Activated CD4-positive, alpha-beta T cell treated with anti-CD3 and anti-CD28 coated beads, Interleukin-2, amount 10 ng/mL, durations not matched to agents 7 days and 5 days (primary cell): ENCODE measurements at places on chromosomes 12 and 14. TPM values are rescaled to one million over a fixed set of nuclear protein-coding genes. Genes with fewer than 3 reads are reported as not detected.

GRCh38 chr14:85156319-85156718 is 373.6 kb upstream of the FLRT2 start:
- DNase-seq = no peak

The KRT74 gene
- total RNA-seq = 0.15 TPM

The BATF gene
- total RNA-seq = 41.0 TPM

DNA sequence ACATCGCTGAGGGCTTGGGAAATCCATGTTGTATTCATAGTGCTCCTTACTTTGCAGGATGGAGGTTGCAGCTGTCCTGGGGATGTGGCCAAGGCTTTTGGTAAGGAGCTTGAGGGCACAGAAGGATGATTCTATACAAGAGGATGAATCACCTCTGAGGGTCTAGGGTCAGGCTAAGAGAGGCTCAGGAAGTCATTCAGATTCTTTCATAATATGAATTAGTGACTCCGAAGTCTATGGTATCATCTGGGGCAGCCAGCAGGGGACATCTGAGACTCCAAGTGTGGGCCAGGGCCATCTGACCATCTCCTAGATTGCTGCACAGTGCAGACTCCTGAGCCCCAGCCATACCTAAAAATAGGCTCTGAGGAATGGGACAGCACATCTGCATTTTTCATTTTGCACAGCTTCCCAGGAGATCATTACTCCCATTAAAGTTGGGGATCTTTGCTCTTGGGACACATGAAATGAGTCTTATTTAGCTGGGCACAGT is 4.8 kb downstream of the GMPR2 start:
- no peak for DNase-seq

DNA sequence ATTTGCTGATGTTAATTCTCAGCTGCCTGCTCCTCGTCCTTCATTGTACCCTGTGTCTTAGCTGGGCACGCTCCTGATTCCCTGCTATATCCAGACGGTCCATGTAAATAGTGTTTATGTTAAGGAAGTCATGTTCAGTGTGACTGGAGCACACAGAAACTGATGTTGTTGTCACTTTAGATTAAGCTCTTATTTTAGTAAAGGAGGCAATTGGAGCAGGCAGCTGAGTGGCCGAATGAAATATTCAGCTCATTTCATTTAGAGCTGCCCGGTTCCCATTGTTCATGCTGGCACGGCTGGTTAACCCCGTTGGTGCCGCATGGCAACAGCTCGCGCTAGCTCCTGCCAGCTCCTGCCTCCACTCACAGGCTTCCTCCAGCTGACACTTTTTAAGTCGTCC is 446.8 kb upstream of the SOX5 start:
- no peak for DNase-seq

GRCh38 chr14:69670093-69670492 is 58.7 kb downstream of the SUSD6 start:
- no peak for DNase-seq

The CPSF6 gene
- total RNA-seq = 94.4 TPM

The RAP1B gene
- 284 TPM for total RNA-seq

- no peak for DNase-seq
Measured at GRCh38 chr14:86257973-86258372, 728.0 kb downstream of the FLRT2 start.

The CCDC196 gene
- total RNA-seq = not detected
